ENCODE measurements at places on chromosomes 2 and 18.
A peak's percentile ranks its signal among the peaks of the same experiment; 100 is the strongest.

GRCh38 chr18:74899554-74899953, 301.9 kb downstream of the ZNF407 start:
- DNase-seq: no peak

- DNase-seq: no peak
Measured at GRCh38 chr2:109649736-109650695, 35.9 kb downstream of the SOWAHC start.

GRCh38 chr2:6958616-6959235, 41.5 kb downstream of the RNF144A start:
- no peak for DNase-seq

GRCh38 chr18:63237881-63238692, 81.5 kb downstream of the BCL2 start:
- no peak for DNase-seq

DNA sequence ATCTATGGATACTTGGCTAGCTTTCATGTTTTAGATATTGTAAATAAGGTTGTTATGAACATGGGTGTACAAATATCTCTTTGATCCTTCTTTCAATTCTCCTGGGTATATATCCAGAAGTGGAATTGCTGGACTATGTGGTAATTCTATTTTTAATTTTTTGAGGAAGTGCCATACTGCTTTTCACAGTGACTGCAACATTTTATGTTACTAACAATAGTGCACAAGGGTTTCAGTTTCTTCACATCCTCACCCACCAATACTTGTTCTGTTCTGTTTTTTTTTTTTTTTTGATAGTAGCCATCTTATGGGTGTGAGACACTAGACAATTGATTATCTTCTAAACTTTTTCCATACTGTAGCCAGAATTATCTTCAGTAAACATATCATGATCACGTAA, 17.3 kb upstream of the NEUROD1 start:
- no peak for DNase-seq

DNA sequence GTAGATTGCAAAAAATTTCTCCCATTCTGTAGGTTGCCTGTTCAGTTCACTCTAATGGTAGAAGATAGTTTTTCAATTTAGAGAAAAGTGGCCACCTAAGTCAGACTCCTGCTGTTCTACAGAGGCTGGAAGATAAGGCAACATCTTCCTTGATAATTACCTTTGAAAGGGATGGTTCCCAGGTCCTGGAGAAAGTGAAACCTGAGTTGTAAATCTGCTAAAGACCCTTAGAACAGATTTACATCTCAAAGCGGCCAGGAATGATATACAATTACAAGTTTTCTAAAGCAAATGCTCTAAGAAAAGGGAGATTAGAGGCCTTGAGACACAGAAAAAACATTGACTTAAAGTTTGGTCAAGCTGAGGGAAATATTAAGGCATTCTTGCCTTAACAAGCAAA, 1350.2 kb upstream of the FAM98A start:
- DNase-seq: no peak

- no peak for DNase-seq
Measured at GRCh38 chr2:29940706-29941105, 19.3 kb upstream of the ALK start.

- DNase-seq: no peak
Measured at GRCh38 chr2:205409411-205409810, 272.9 kb upstream of the NRP2 start.

- peak; percentile 33 for DNase-seq
Measured at GRCh38 chr18:63505566-63506335, 29.0 kb downstream of the SERPINB5 start.

DNA sequence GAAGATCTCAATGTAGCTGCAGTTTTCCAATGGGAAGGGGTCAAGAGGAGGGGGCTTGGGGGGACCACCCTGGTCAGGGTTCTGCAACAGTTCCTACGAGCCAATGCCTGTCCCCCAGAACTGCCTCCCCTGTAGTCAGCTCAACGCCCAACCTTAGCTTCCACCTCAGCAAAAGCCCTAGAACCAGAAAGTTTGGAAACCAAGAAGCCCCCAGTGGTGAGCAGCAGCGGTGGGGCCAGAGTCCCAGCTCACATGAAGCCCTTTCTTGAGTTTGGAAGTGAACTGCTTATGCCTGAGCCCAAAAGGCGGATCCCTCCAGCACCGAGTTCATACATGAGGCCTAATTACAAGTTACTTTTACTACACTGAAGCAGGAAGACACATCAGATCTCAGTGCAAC, 162.4 kb downstream of the HDAC4 start:
- DNase-seq: no peak

GRCh38 chr2:206277503-206277902, 3.0 kb downstream of the ZDBF2 start:
- no peak for DNase-seq

GRCh38 chr2:3755277-3755676, 51.9 kb downstream of the DCDC2C start:
- no peak for DNase-seq

DNA sequence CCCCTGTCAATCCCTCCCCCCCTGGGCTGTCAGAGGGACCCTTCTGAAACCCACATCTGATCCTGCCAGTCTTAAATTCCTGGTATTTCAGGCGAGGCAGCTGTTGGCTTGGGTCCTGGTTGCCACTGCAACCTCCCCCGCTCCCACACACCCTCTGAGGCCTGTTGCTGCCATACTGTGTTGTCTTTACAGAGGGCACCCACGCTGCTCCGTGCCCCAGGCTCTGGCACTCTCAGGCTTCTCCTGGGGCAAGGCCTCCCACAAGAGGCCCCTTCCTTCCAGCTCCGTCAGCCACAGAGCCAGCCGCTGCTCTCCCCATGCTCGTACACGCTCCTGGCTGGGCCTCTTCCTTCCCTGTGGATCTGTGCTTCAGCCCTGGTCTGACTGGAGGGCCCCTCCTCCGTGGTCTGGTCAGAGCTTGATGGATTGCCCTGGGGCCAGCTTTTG, 8.6 kb downstream of the CABLES1 start:
- no peak for DNase-seq

DNA sequence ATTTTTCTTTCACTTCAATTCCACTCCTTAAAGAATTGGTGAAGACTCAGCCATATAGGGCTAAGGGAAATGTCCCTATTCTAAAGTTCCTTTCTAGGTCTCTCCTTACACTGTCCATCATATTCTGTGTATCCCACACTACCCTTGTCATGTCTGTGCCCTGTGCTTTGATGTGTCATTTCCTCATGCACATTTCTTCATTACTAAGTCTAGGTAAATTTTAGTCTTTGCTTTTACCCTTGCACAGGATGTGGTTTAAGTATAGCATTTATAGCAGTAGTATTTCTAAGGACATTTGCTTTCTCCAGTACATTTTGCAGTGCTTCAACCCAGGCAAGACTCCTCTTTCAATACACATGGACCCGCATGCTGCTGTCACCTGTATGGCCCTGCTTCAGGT, 221.5 kb upstream of the ACVR2A start:
- DNase-seq: peak; percentile 58

DNA sequence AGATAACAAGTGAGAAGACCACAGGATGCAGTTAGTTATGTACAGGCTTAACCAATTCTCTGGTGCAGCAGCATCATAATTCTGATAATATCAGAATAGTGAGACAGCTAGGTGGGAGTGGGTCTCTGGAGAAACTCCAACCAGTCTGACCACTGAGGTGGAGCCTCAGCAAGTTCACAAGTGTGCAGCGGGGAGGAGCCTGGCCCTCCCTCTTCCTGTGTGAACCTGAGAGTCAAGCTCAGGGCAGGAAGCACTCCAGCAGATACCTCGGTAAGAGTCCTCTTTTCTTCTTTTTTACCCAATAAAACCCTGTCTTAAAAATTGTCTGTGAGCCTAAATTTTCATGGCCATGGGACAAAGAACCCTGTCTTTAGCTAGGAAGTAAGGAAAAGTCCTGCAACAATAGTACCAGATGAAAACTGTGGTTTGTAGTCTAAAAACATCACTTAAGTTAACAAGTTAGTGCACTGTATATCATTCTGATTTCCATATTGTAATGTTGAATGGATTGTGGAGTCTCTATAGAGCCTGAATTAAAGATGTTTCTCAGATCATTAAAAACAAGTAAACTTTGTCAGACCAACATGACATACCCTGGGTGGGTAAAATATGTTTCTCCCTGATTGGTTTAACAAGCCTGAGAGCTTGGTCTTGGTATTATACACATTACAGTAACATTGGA, 370.8 kb downstream of the TMEM182 start:
- peak; percentile 44 for DNase-seq

DNA sequence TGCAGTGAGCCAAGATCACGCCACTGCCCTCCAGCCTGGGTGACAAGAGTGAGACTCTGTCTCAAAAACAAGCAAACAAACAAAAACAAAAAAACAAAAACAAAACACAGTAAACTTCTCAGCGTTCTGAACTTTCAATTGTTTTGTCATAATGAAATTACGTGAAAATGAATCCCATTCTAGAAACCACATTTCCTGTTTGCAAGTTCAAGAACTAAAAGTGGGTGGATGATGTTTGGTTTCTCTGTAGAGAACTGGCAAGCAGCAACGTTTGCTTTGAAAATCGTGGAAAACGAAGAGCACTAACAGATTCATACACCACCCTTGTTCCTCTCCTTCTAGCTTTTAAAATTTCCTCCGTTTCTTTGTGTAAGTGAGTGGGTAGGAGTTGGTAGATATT, 226.1 kb upstream of the LYPD1 start:
- DNase-seq: peak; percentile 31

DNA sequence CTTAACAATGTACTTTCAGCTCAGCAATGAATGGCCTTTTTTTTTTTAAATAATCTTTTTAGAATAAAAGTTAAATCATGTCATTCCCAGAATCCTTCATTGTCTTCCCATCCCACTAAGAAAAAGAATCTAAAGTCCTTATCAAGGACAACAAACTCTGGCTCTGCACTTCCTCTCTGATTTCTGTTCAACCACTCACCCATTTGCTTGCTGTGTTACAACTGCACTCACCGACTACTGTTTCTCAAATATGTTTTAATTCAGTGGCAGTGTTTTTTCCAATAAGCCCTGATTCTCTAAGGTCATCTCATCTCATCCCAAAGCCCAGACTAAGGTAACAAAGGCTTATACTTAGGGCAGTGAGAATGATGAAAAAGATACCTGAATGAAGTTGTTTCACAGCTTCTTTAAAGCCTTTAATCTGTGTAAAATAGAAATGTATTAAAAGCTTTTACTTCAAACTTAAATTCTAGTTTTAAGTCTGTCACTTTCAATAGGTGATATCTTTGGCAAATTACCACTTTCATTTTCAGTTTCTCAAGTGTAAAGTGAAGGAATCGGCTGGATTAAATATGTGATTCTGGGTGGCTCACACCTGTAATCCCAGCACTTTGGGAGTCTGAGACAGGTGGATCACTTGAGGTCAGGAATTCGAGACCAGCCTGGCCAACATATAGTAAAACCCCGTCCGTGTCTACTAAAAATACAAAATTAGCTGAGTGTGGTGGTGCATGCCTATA, 87.6 kb downstream of the RBBP8 start:
- peak; percentile 4 for DNase-seq

- no peak for DNase-seq
Measured at GRCh38 chr18:26434887-26435286, 113.5 kb downstream of the KCTD1 start.

DNA sequence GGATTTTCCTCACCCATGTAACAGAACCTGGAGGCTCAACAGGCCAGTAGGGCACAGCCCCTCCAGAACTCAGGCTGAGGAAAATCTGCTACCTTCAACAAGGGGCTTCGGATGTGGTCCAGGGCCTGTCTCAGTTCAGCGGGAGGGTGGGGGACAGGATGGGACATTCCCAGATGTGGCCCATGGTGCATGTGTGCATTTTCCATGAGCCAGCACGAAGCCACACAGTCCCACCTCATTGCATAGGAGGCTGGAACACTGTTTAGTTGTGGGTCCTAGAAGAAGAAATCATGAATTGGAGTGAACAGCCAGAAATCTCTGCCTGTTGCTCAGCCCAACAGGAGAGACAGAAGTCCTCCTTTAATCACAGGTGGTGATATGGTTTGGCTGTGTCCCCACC, 469.6 kb upstream of the MYT1L start:
- DNase-seq: no peak

GRCh38 chr2:47187069-47187468, 32.0 kb upstream of the STPG4 start:
- DNase-seq: no peak

DNA sequence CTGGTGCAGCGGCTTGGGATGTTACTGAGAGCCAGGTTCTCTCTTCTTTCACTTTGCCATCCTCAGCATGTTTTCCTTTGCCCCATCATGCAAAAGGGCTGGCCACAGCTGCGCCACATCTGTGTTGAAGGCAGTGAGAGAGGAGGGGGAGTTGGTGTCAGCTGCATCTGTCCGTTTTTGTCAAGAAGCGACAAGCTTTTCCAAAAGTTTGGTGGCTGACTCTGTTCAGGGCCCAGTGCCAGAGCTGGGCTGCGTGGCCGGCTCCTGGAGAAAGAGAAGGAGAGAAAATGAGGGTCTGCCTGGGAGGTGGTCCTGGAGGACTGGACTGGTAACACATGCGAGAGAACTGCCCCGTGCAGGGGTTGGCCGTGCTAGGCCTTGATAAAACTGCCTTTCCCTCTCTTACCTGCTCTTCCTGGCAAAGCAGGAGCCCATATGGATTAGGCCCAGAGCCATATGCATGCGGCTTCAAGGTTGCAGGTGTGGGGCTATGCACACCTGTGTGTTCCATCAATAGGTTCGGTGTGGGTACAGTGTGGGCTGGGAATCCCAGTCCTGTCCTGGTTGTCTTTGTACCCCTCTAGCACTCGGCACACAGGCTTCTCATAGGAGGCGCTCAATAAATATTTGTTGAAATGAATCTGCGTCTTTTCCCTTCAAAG, 9.0 kb downstream of the RNF144A start:
- no peak for DNase-seq

GRCh38 chr18:76622651-76623050, 127.6 kb upstream of the ZNF516 start:
- DNase-seq: no peak

DNA sequence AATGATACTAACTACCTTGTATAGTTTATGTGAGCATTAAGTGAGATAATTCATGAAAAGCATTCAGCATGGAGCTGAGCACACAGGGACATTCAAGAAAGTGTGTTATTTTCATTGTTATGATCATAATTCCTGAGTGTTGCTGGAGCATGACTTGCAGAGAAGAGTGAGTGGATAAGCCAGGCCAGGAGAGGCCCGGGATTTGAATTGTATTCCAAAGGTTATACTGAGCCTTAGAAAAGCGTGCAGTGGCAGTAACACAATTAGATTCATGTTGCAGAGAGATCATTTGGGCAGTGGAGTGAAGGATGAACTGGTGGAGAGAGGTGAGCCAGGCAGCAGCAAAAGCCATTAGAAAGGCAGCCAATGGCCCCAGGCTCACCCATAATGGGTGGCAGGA, 142.9 kb upstream of the SH3BP4 start:
- no peak for DNase-seq

- DNase-seq: no peak
Measured at GRCh38 chr2:220891405-220891804, 680.7 kb downstream of the EPHA4 start.

GRCh38 chr18:48719974-48720654, 181.3 kb downstream of the CTIF start:
- DNase-seq: no peak

- DNase-seq: no peak
Measured at GRCh38 chr2:11329776-11330175, 14.7 kb downstream of the ROCK2 start.

DNA sequence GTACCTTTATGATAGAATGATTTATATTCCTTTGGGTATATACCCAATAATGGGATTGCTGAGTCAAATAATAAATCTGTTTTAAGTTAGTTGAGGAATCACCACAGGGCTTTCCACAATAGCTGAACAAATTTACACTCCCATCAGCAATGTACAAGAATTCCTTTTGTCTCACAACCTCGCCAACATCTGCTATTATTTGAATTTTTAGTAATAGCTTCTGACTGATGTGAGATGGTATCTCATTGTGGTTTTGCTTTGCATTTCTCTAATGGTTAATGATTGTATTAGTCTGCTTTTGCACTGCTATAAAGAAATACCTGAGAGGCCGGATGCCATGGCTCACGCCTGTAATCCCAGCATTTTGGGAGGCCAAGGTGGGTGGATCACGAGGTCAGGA, 1387.6 kb upstream of the ACVR2A start:
- no peak for DNase-seq
